ENCODE measurements at places on chromosomes 5 and 9.
A peak's percentile ranks its signal among the peaks of the same experiment; 100 is the strongest.

DNA sequence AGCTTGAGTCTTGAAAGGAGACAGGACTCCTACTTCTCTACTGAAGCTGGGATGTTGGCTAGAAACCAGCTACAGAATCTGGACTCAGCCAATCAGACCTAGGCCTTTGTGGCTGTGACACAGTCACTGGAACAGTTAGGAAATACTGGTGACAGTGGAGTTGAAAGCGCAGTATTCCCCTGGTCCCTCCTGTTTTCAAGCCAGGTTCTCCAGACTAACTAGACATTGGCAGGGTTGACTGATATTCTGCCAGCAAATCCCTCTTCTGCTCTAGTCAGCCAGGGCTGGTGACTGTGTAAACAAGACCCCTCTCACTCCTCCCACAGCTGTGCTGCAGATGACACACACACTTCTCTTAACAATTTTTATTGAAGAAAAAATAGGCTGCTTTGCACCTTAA, 8.7 kb downstream of the SHROOM1 start:
- peak; percentile 36 for DNase-seq

GRCh38 chr5:129104915-129105455, 10.4 kb downstream of the ISOC1 start:
- DNase-seq: no peak

DNA sequence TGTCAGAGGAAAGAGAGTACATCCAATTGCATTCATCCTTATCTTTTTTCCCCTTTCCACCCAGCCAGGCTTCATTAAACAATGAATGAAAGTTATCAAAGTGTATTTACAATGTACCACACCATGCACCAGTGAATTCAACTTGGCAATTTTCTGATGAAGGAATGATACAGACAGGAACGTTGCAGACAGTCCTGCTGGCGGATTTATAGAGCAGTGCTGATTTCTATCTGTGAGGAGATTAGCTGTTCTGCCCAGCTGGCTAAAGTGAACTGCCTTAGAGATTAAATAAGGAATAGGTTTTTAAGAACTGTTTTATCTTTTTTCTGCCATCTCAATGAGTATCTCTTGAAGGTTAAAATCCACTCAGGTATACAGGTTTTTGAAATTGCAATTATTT, 403.9 kb downstream of the CDH18 start:
- DNase-seq: no peak

DNA sequence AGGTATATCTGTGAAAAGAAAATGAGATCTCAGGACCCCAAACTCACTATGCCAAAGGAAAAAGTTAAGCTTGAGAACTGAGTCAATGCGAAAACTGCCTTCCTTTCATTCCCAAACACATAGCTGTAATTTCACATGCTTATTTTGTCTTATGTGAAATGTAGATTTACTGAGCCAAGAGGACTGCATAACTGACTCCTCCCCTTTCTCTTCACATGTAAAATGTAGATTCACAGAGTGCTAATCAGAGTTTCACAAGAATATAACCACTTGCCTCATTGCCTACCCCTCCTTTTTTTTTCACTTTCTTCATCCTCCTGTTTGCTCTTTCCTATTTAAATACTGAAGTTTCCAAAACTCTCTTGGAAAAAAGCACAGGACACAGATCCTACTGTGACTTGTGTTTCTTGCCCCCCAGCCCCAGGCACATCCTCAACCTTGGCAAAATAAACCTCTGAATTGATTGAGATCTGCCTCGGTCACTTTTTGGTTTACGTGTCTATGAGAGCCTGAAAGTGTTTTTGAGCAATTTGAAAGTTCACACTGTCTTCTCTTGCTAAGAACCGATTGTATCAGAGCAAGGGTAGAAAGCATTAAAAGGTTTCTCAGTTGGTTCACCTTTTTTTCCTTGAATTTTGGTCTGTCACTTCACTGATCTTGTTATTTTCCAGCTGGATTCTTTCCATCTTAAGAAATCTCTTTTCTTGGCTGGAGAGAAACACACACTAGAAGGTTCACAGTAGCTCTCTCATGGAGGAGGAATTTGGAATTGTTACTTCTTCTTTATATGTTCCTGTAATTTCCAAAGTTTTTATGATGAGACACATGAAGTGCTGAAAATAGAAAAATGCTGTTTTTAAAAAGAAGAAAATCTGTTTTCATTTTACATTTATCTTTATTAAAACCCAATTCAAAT, 44.8 kb upstream of the SNAPC3 start:
- no peak for DNase-seq

GRCh38 chr5:9878206-9878605, 248.1 kb upstream of the TAS2R1 start:
- DNase-seq: no peak

DNA sequence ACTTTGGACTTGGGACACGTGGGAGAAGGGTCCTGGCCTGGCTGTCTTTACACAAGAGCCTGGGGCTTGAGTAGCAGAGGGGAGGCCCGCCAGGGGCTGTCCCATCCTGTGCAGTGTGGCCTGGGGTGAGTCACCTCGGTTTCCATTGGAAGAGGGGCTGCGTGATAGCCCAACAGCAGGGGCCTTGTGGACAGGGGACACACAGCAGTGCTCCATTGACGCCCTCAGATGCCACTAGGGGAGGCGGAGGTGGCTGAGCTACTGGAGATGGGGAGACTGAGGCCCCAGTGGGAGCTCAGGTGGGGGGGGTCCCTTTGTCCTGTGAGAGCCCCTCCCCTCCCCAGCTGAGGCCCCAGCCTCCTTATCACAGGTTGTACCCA, 50.0 kb upstream of the RNU6ATAC start:
- DNase-seq: no peak

- no peak for DNase-seq
These were observed 170.8 kb upstream of the FST start for GRCh38 chr5:53309653-53310052.

DNA sequence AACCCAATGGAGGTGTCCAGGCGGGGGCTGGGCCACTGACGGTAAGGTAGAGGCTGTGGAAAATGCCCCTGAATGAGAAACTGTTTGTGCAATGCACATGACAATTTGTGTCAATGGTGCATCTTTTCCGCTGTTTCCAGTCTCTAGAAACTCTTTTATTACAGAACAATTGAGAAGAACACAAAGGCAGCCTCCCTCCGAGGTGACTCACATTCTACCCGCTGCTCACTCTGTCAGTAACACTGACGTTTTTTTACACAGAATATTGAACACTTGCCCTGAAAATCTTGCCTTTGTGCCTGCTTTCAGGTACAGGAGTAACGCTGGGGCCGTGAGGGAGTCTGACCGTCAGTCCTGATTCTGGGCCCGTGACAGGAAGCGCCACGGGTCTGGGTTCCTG, 11.7 kb upstream of the TENT4A start:
- DNase-seq: no peak

GRCh38 chr5:43078956-43079355, 38.8 kb upstream of the ANXA2R start:
- DNase-seq: peak; percentile 92

DNA sequence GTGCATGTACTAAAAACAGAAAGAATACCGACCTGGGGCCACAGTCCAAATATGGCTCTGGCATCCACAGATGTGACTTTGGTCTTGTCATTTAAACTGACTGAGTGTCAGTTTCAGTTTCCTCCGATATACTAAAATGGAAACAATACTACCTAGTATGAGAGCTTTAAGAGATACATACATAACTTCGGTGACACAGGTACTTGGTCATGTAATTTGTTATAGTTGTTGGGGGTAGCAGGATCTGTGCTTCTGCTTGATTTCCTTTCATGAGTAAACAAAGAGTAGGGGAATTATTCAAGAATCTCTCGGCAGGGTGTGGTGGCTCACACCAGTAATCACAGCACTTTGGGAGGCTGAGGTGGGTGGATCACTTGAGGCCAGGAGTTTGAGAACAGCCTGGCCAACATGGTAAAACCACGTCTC, 32.1 kb downstream of the MTMR12 start:
- no peak for DNase-seq

- no peak for DNase-seq
These were observed 119.7 kb upstream of the CCDC152 start for GRCh38 chr5:42636946-42637345.

DNA sequence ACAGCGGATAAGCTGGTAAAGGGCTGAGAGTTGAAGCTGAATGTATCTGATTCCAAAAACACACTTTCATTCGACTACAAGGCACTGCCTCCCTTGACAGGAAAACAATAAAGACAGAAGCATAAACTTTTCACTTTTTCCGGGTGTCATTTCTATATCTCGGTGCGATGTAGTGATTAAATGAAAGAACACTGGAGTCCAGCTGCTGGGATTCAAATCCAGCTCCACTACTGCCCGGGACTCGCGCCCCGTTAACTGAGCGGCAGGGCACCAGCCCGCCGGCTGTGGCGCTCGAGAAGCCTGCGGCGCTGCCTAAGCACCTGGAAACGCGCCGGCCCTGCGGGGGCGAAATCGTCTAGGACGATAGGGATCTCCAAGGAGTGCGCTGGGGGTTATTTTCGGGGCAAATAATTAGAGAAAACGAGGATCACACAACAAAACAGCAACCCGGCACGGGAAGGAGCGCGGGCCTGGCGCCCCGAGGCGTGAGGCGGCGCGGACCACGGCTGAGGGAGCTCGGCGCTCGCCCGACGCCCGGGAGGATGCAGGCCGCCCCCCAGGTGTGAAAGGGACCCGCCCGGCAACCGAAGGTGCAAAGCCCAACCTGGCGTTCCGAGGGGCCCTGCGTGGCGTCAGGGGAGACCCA, 837 bp downstream of the UIMC1 start:
- DNase-seq: peak; percentile 67

GRCh38 chr5:72465601-72466563, 41.3 kb downstream of the ZNF366 start:
- peak; percentile 69 for DNase-seq

DNA sequence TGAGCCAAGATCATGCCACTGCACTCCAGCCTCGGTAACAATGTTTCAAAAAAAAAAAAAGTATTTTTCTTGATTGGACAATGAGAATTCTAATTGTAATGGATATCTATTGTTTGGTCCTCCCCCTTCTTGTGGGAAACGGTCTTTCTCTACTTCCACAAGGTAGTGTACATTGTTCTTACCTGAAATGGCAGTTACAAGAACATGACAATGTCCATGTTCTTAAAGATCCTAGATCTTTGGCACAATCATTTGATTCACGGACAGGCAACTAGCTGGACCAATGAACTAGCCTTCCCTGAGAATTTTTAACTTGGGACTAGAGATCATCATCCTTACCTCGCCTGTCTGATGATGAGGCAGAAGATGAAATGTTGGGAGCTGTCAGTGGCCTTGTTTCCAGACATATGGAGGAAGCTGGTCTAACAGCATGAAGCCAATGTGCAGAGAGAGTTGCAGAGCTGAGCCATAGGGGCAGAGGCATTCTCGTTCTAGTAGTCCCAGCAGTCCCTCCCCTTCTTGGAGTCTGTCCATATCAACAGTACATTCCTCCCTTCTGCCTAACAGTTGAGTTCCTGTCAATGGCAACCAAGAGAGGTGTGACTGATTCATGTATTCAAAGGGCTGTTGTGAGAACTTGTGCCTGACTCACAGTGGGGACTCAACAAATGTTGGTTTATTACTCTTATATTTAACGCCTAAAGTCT, 2.1 kb upstream of the MARCHF6 start:
- DNase-seq: peak; percentile 74

- peak; percentile 41 for DNase-seq
These were observed 59.6 kb upstream of the MAN2A1 start for GRCh38 chr5:109630093-109630492.

- DNase-seq: peak; percentile 93
These were observed 1.8 kb downstream of the PDLIM4 start for GRCh38 chr5:132259069-132259851.

DNA sequence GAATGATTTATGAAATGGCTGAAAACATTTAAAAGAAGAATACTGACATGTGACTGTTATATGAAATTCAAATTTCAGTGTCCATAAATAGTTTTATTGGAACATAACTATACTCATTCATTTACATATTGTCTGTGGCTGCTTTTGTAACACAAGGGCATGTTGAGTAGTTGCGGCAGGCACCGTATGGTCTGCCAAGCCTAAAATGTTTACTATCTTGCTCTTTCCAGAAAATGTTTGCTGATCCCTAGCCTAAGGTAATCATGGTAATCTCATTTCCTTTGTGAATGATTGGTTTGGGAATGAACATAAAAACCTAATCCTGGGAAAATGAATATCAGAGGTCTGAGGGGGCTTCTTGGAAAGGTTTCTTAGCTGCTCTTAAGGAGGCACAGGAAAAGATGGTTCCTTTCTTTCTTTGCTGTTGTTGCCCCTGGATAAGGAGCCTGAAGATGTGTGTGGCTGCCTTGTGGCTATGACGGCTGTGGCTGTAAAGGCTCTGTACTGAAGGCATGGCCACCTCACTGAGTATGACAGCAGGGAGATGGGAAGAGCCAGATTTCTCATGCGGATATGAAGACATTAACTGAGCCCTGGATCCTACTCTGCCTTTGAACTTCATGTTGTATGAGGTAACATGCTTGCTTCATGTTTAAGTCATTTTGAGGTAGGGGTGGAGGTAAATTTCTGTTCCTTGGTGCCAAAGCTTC, 419.4 kb upstream of the CLINT1 start:
- DNase-seq: no peak

GRCh38 chr9:115046824-115047223, 71.1 kb downstream of the TNC start:
- no peak for DNase-seq

DNA sequence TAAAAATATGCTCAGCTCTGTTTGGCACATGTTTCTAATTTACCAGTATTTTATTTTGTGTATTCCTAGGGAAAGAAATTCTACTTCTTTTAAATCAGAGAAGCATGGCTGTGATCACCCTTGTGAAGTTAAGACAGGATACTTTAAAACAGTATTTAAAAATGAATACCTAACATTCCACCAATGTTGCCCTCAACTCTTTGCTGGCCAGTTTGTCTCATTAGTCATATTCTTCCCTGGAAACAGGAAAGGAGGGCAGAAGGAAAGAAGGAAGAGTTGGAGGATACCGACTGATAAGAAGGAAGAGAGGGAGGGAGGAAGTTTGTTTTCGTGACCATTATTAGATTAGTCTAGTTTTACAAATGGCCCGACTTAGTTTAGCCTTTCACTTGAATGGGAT, 137.4 kb downstream of the PLK2 start:
- DNase-seq: peak; percentile 63

- DNase-seq: peak; percentile 76
These were observed 61.0 kb downstream of the LPAR1 start for GRCh38 chr9:110977259-110977709.

- no peak for DNase-seq
These were observed 9.7 kb downstream of the FNIP1 start for GRCh38 chr5:131786900-131787692.

- DNase-seq: no peak
These were observed 96.2 kb upstream of the PPP1R2B start for GRCh38 chr5:156753846-156754245.

- no peak for DNase-seq
These were observed 56.9 kb upstream of the PLPP1 start for GRCh38 chr5:55591686-55592085.

GRCh38 chr5:56262279-56262678, 29.1 kb upstream of the ANKRD55 start:
- DNase-seq: no peak

All from fibroblast of skin of abdomen (primary cell).